ENCODE measurements at places on chromosomes 2 and 18.
A peak's percentile ranks its signal among the peaks of the same experiment; 100 is the strongest.

DNA sequence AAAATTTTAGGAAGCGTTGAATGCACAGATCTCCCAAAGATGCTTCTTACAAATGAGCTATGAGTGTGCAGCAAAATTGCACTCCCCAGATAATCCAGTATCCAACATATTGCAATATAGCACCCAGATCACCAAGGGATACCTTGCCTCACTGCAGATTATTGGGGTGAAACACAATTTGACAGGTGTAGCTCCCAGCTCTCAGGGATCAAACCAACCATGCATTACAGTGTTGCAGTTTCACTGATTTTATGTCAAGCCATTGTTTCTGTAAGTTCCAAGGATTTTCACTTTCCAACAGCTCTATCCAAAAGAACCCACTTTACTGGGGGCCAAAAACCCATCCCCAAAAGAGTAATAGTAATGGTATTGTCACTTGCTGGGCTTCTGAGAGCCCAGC lies 10.8 kb upstream of the PRLH start:
- ATAC-seq = no peak

DNA sequence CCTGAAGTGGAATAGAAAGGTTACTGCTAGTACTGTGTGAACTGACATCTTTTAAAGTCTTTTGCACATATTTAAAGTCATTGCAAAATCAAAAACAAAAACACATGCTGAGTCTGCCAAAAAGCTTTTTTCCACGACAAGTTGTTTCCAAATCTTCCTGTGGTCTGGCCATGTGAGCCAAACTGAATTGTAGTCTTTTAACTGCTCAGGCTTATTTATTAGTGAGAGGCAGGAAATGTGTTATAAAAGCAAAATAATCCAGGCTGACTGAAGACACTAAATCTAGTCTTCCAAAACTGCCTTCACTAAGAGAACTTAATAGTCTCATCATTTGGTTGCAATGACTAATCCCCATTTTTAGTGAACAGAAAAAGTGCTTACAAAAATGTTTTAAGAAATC lies 2.3 kb downstream of the KRCC1 start:
- no peak for ATAC-seq

- ATAC-seq = no peak
Measured at GRCh38 chr2:1363367-1363766, 49.9 kb upstream of the TPO start.

DNA sequence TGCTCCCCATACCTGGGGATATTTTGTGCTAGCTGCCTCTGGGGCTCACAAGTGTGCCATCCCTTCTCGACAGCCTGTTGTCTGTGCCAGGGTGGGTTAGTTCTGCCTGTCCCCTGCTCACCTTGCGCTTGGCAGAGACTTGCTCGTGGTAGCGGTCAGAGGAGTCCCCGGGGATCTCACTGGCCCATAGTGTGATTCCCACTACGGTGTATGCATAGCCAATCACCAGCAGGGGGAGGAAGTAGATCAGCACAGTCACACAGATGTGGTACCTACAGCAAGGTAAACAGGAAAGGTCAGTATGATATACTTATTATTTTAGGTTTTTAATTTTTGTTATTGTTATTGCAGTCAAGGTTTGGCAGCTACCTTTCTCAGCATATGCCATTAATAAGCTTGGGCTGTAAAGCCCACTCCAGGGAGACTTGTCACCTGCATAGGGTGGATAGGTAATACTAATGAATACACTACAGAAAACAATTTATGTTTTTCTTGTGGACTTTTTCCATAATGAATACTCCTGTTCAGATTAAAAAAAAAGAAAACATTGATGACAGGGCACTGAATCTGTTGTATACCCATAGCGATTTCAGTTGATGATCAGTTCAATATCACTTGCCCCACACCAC lies 95.2 kb downstream of the POLE4 start:
- peak; percentile 88 for ATAC-seq

- ATAC-seq = no peak
Measured at GRCh38 chr18:54020966-54021365, 203.5 kb downstream of the MBD2 start.
